LNCaP clone FGC (cell line): ENCODE measurements at places on chromosomes 7 and 10.

GRCh38 chr10:130215151-130215930 lies 79.2 kb downstream of the GLRX3 start:
- DNase-seq, result no peak

DNA sequence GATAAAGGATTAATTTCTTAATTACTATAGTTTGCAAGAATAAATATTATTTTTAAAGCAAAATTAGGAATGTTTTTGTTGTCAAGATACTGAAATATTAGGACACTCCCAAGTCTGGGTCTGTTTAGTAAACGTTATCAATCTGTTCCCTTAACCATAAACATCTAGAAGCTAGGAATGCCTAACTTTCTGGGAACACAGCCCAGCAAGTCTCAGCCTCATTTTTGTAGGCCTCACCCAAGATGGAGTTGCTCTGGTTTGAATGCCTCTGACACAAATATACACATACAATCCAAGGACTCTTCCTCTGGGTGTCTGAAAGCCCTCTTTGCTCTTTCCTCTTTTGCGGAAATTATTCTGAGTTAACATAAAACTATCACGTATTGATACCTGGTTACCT lies 487.4 kb upstream of the CELF2 start:
- DNase-seq, result no peak

DNA sequence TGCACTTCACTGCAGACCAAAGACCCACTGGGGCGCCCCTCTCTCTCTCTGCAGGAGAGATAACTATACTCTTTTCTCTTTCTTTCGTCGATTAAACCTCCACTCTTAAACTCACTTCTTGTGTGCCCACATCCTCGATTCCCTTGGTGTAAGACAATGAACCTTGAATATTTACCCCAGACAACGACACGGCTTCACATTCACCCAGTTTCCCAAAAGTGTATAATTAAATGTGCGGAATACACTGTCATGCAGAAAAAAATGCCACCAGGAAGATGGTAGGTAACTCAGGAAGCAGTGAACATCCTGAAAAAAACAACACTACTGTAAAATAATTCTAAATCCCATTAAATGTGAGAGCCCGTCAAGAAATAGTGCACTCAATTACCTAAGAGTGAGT lies 882.2 kb downstream of the TYW1 start:
- DNase-seq, result no peak

GRCh38 chr7:103349805-103350204 lies 2.4 kb downstream of the PSMC2 start:
- no peak for DNase-seq

DNA sequence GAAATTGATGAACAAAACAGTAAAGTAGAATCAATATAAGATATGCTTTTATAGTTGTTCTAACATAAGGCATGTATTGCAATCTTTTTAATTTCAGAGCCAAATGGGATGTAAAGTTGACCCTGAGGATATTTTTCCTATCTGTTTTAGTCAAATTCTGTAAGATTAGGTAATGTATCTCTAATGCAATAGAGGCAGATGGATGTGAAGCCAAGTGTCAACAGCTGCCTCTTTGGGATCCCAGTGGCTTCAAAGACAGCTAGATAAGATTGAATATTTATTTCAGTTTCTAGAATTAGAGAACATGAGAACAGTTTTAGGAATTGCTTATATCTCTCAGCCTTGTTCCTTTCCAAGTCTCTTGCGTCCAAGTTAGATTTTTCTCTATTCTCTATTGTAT lies 208.3 kb downstream of the DNAJB9 start:
- no peak for DNase-seq

DNA sequence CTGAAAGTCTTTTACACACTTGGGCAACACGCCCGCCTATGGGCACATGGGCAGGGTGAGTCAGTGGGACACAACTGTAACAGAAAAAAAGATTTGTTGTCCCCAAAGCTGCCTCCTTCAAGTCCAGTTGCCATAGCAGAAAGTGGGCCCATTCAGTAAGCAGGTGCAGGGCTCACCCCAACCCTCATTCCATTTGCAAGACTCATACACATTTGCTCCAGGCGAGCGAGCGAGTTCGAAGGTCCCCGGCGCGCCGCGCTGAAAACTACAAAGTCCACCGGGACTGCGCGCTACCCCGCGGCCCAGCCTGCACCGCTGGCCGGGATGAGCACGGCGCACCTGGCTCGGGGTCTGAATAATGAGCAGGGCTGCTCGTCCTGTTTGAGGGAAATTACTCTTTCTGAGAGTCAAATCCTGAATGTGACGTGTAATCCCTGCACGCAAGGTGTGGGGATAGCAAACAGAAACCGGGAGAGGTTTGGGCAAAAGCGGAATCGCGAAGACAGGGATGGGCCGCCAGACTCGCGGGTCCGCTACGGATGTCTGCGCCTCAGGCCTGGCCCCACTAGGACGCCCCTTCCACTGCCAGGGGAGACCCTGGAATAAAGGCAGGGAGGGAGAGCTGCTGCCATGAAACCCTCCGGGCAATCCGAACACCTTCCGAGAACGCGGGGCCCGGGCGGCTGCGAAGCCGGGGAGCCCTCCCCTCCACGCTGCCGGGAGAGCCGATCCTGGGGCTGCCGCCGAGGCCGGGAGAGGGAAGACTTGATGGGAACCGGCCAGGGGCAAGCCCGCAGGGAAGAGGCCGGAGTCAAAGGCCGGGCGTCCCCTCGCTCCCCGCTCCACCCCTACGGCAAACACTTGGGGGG lies 982 bp downstream of the COBL start:
- DNase-seq, result no peak

DNA sequence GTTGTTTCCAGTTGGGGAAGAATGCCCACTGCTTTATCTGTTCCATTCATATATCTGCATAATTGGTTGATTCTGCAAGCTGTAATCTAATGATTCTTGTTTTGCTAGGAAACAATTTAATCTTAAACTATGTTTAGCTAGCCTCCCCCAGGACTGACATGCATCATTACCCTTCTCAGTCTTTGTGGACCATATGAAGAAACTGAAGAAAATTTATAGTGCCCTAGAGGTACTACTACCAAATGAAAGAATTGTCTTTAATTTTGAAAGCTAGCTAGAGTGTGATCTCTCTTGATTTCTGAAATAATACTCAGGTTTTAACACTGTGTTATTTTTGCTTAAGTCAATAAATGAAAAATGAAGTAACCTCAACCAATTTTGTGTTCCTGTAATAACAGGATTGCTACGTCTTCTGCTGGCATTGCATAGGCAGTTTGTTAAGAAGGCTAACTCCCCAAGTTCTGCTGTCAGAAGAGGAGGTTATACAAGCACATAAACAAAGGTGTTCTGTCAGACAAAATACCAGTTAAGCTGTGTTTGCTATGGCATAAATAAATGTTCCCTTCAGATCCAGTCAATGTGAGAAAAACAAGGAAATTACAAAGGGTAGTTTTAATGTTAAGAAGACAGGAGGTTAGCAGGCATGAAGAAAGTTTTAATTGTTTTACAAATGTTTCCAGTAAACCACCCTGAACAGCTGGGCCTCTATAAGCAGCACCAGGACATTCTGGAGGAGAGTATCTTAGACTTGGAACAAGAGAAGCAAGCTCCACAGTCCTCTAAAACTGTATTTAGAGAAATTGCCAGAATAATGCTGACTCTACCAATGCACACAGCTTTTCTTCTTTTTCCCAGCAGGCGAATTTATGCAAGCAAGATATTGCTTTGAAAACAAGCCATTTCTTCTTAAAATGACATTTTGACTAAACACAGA lies 90.3 kb upstream of the CTTNBP2 start:
- no peak for DNase-seq

GRCh38 chr10:102163342-102163989 lies 11.3 kb downstream of the NOLC1 start:
- DNase-seq, result no peak
